ENCODE measurements at places on chromosomes 6 and 20.

- DNase-seq = peak; percentile 65
Measured at GRCh38 chr6:13813621-13814175, 659 bp downstream of the MCUR1 start.

DNA sequence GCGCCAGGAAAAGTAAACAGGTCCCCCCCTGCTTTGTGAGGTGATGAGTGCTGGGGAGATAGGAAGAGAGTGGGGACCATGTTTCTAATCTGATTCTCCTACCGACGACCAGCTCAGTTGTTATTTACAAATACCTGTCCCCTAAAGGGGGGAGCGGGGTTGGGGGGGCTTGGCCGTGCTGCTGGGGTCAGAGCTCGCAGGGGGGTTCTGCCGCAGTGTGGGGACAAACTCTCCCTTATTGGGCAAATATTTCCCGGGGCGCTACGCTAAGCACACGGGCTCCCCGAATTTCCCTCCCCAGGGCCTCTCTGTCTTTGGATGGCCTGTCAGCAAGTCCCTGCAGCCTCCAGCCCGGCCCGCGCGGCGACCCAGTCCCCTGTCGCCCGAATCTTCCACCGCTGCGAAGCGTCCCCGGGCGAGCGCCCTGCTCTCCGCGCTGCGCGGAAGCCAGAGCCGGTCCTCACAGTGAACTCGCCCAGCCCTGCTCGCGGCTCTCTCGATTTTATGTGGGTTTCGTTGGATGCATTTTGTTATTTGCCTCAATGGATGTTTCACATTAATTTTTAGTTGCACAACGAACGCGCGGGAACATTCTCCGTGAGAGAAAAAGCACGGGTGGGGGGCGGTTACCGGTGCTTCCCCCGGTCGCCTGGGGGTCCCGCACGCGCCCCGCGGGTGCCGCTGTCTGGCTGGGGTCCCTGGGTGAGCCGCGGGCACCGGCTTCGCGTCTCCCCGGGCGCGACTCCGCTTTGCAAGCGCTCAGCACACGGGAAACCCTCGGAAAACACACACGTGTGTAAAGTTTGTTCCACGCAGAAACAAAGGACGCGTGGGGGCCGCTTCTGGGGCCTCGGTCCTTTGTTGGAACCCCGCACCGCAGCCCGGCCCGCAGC is 1.5 kb upstream of the STX16 start:
- DNase-seq = no peak

DNA sequence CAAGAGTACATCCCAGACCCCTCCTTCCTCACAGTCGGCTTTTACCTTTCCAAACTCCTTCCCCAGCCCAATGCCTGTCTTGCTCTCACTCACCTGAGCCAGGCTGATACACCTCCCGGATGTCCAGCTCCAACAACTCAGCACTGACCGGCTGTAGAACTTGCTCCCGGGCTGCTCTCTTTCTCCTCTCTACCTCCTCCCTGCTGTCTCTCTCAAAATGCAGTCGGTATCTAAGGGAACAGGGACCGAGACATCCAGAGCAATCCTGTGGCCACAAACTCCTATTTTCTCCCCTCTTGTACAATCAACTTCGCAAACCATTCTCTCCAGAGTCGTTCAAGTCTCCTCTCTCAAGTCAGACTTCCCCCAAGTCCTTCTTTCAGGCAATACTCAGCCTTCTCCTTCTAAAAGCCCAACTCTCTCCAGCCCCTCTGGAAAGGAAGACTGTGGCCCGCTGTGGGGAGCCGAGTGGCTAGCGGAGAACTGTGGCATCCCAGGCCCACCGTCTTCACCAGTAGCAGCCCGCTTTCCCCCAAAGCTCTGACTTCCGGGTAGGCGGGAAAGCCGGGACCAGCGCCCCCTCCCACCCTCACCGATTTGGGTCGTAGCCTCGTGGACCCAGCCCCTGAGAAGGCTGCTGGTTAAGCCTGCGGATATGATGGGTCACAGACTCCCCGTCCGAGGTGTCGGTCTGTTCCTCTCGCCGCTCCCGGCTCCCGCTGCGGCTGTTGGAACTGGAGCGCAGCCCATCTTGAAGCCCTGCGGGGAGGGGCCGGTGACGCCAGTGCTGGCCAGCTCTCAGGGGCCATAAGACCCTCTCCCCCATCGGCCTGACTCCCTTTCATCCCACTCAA is 1.1 kb downstream of the GNL1 start:
- no peak for DNase-seq

GRCh38 chr20:32524829-32525501 is 60.2 kb downstream of the NOL4L start:
- DNase-seq = no peak

DNA sequence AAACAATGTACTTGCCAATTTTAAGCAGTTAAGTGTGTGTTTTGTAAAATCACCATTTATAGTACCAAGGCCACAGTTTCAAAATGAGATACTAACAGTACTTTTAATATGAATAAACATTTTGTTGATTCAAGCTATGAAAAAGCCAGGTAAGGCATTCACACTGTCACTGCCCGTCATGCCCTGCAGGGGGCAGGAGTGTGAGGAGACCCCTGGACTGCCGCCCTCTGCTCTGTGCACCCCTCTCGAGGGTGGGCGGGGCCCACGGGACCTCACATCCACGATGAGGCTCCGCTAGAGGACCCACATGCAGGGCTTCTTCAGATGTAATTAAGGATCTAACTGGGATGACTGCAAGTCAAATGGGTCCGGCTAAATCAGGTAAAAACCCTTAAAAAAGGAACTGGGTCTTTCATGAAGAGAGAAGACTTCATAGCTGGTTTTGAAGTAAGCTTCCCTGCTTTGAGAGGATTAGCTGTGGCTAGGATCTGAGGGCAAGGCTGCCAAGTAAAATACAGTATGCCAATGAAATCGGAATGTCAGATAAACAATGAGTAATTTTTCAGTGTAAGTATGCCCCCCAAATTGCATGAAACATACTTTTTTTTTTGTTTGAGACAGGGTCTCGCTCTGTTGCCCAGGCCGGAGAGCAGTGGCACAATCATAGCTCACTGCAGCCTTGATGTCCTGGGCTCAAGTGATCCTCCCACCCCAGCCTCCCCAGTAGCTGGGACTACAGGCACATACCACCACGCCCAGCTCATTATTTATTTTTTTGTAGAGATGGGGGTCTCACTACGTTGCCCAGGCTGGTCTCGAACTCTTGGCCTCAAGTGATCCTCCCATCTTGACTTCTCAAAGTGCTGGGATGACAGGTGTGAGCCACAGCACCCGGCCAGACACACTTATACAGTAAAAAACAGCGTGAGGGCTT is 18.7 kb downstream of the DIDO1 start:
- DNase-seq = peak; percentile 24

DNA sequence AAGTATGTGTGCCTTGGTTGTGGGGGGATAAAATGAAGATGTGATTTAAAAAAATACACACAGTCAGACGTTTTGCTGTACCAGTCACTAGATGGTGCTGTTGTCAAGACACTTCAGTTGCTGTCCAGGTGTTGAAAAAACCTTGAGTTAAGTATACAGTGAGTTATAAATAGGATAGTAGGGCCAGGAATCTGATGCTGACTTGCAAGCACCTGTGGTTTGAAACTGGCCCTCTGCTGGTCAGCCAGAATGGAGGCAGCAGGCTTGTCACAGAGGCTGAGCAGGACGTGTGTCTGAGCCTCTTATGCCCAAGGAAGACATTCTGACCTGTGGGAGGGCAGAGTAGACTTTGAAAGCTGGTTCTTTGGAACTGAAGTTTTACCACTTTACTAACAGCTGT is 27.8 kb downstream of the RNF8 start:
- no peak for DNase-seq

DNA sequence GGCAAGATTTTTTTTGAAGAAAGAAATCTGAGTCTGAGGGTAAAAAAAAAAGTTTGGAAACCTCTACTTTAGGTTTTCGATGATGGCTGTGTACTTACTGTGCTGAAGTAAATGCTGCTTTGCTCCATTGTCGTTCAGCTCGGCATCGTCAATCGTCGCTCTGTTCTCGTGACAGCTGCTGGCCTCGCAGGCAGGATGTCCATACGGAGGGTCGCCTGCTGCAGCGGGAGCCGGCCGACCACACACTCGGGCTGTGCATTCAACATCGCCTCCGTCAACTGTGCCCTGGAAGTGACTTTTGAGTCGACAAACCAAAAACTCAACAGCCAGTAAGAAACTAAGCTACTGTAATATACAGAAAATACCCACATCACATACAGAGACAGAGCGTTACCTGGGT is 53.1 kb upstream of the SMOC2 start:
- DNase-seq = no peak

DNA sequence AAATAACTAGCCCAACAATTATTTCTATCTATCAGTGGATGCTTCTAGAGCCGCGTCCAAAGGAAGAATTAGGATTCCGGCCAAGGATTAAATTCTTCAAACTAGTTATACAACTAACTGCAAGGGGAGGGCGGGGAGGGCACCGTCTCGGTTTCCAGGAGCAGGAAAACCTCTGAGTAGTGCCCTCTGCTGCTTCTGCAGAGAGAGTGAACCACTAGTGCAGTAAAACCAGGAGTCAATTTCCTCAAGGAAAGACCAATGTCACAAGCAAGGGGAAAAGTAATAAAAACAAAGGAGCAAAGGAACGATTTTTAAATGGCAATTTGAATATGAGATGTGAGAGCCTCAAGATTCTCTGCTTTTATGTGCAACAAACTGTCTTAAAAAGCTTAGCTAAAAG is 16.5 kb upstream of the UBE2J1 start:
- no peak for DNase-seq

DNA sequence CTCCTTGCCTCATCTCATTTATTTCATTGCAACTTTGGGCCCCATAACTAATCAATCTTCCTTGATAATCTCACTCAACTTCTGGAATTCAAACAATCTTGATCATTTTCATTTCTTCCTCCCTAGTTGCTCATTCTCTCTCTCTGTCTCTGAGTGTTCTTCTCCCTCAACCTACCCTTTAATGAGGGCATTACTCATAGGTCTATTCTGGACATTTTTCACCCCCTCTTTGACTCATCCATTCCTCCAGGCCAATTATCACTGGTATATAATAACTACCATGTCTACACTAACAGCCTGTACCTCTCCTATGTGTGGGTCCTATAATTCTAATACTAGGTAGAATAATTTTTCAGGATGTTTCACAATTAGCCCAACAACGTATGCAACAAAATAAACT is 78.8 kb downstream of the COL21A1 start:
- no peak for DNase-seq

DNA sequence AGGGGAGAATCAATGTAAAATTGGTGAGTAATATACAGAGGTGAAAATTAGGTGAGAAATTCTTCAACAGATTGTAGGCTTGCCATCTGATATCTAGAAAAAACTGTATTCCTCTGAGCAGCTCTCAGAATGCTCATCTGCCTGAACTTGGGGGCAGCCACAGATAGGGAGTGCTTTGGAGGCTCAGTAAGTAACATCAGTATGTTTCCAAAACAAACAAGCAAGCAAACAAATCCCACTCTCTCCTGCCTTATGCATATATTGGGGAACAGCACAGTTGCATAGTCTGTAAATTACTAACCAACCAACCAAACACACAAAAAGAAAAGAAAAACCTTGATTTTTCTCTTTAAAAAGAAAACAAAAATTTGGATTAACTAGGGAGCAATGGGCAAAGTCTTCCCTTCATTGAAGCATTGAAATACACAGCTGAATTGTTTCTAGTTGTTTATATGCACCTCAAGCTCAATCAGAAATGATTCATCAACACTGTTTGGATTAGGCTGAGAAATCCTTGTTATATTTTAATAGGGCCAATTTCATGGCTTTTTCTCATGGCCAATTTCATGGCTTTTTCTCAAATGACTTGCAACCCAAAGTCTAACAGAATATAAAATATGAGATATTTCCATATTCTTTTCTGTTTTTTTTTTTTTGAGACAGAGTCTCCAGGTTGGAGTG is 50.1 kb upstream of the DEK start:
- no peak for DNase-seq

GRCh38 chr6:134296762-134297161 is 21.1 kb downstream of the SGK1 start:
- DNase-seq = no peak

- no peak for DNase-seq
Measured at GRCh38 chr6:83183082-83183828, 9.8 kb downstream of the PGM3 start.

GRCh38 chr20:3307078-3307477 is 68.1 kb upstream of the SLC4A11 start:
- no peak for DNase-seq

DNA sequence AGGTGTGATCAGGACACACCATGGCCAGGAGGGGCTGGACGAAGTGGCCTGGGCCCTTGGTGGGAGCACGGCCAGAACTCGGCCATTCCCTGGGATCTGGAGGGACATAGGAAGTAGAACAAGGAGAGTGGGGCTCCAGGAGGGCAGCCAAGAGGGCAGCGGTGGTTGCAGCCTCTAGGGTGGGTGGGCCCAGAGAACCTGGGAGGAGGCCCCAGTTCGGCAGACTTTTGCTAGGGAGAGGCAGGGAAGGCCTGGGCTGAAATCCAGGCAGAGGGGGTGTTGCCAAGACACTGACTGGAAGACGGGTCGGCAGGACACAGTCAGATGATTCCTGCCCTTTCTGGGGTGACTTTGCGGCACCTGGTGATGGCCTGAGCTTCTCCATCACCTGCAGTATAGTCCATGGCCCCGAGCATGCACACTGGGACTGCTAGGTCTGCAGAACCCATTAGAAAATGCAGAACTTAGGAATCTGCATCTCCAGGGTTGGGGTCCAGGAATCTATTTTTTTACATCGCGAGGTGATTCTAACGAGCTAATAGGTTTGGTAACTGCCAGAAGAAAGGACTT is 224.8 kb downstream of the SYNDIG1 start:
- no peak for DNase-seq

- DNase-seq = no peak
Measured at GRCh38 chr6:70423189-70424134, 10.2 kb downstream of the FAM135A start.

GRCh38 chr20:12372557-12372956 is 454.9 kb downstream of the BTBD3 start:
- no peak for DNase-seq

DNA sequence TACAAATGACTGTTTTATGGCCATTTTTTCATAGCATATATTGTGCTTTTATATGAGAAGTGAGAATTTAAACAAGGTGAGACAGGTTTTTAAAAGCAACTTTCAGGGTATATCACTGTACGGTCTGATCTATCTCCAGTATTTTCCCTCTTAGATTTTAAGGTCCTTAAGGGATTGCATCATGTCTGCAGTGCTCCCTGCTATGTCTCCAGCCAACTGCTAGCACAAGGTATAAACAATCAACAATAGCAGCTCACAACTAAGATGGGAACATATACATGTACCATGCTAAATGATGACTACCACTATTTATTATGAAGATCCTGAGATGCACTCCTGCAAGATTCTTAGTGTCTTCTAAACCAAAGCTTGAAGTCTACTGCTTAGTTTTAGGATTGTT is 7.2 kb downstream of the FUCA2 start:
- no peak for DNase-seq

DNA sequence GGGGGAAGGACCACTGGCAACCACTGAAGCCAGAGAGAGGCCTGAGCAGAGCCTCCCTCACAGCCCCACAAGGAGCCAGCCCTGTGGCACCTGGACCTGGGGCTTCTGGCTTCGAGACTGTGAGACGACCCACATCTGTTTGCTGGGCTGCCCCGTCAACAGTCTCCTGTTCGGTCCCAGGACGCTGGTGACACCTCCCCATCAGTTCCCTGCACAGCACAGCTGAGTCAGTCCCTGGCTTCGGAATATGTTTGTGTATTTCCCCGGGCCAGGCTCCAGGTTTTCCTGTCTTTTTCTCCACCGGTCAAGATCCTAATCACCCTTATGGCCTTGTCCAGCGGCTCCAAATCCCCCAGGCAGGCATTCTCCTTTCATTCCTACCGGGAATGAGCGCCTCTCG is 46.4 kb upstream of the SMOC2 start:
- no peak for DNase-seq
